ENCODE measurements at places on chromosomes 1 and 21.

DNA sequence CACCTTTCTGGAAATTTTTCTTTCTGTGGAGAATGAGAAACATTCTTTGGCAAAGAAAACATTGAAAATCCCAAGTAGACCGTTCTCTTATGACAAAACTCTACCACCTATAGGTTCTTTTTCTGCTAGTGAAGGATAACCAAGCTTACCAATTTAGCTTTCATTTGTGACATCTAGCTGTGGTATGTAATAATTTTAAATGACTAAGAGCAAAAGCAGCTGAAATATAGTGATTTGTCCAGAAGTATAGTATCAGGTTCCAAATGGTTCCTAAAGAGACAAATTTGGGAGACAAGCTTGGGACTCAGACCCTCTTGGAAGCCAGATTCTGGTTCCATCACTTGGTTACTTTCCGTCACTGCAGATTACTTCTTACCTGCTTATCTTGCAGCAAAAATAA is 24.4 kb downstream of the FUBP1 start:
- no peak for DNase-seq

GRCh38 chr1:228166170-228166936 is 749 bp downstream of the IBA57 start:
- DNase-seq, result peak; percentile 61

GRCh38 chr21:30437010-30437565 is 3.0 kb upstream of the KRTAP15-1 start:
- no peak for DNase-seq

DNA sequence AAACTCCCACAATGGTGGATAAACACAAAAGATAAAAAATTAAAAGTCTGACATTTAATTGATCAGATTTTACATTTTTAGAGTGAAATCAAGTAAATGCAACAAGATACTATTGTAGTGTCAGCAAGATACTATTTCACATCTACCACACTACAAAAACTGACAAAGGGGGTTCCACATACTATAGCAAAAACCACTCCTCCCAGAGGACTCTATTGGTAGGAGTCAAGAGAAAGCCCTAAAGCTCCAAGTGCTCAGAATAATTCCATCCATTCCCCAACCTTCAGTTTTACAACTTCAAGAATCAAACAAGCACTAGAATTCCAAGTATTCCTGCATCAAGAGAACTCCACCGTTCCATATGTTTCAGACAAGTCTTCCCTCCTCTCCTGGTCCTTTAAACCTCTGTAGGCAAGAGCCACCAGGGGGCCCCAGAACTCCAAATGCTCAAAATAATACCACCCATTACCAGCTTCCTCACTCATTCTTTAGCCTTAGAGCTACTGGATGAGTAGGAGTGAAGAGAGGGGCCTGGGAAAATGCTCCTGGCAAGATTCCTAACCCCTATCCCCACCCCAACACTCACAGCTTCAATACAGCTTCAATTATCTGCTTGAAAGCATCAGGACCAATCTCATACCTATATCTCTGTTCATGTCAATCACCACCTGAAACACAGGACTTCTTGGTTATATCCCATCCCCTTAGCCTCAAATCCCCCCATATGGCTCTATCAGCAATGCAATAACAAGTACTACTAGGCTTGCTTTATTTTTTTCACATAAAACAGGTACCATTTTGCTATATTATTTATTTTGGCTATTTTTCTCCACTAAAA is 9.9 kb downstream of the TOR1AIP2 start:
- peak; percentile 30 for DNase-seq

All from bronchial epithelial cell (primary cell).